ENCODE measurements at places on chromosomes 6 and 20. TPM values are rescaled to one million over a fixed set of nuclear protein-coding genes. Genes with fewer than 3 reads are reported as not detected.

PLCB1 gene
- total RNA-seq: 17.6 TPM

PRR18 gene
- total RNA-seq: 0.12 TPM

ROS1 gene
- total RNA-seq: not detected

EFCAB8 gene
- total RNA-seq: not detected

BMP5 gene
- 112 TPM for total RNA-seq

RWDD1 gene
- 37.2 TPM for total RNA-seq

FERMT1 gene
- total RNA-seq: 9.3 TPM

CAGE1 gene
- 0.09 TPM for total RNA-seq

SLC32A1 gene
- not detected for total RNA-seq

SLC22A7 gene
- not detected for total RNA-seq

MROH8 gene
- total RNA-seq: 5.8 TPM

RAET1E gene
- total RNA-seq: not detected

TEAD3 gene
- total RNA-seq: 98.6 TPM

CRISP1 gene
- not detected for total RNA-seq

CRIP3 gene
- total RNA-seq: 5.2 TPM

ZNF311 gene
- 1.8 TPM for total RNA-seq

SCGN gene
- total RNA-seq: 0.14 TPM

CCM2L gene
- total RNA-seq: 0.69 TPM

Measured in cardiac muscle cell (in vitro differentiated cells and primary cell).